NB4 (cell line): ENCODE measurements at places on chromosomes 3 and 15.

DNA sequence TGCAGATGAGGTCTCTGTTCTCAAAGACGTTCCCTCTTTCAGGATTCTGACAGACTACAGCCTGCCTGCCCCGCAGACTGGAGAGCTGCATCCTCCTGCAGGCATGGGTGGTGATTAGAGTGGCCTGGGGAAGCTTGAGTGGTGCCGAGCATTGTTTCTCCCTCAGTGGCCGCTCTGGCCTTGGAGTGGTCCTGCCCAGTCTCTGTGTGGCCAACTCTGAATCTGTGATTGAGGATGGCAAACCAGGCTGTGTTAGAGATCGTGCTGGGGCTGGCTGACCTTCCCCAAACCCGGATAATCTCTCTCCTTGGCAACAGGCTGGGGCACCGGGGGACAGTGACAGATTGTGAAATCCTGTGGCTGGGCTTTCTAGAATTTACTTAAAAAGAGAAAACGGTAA, 11.0 kb upstream of the ADCY5 start:
- peak; percentile 26 for DNase-seq

DNA sequence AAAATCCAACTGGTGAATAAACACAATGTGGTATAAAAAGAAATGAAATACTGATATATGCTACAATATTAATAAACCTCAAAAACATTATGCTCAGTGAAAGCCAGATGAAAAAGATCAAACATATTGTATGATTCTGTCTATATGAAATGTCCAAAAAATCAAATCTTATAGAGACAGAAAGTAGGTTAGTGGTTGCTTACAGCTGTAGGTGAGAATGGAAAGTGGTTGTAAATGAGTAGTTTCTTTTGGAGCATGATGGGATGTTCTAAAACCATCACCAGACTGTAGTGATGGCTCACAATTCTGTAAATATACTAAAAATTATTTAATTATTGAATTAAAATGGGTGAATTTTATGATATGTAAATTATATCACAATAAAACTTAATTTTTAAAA, 58.4 kb downstream of the SENP7 start:
- DNase-seq: no peak

- no peak for DNase-seq
These were observed 135.6 kb downstream of the KCNMB2 start for GRCh38 chr3:178671791-178672190.

DNA sequence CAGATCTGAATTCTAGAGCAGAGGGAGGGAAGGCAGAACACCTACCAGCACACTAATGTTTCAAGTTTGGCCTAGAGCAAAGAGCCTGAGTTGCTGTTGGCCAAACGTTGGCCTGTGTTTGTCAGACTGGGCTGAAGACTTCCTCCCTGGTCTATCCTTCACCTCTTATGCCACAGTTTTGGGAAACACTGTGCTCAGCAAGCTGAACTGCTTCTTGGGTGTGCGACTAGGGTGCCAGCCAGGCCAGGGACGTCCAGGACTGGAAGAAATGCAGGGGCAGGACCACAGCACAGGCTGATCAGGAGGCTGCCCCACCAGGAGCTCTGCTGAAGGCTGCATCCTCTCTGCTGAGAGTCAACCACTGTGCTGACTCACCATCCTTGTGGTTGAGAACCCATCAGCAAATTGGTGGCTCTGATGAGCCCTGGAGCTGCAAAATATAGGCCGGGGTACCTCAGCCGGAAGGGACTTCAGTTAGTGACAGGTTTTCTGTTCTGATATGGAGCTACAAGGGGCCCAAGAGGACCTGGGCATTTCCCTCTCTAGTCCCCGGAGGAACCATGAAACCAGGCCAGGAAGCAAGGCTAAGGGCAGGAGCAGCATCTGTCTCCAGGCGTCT, 131.6 kb upstream of the RASGRP1 start:
- peak; percentile 95 for DNase-seq

DNA sequence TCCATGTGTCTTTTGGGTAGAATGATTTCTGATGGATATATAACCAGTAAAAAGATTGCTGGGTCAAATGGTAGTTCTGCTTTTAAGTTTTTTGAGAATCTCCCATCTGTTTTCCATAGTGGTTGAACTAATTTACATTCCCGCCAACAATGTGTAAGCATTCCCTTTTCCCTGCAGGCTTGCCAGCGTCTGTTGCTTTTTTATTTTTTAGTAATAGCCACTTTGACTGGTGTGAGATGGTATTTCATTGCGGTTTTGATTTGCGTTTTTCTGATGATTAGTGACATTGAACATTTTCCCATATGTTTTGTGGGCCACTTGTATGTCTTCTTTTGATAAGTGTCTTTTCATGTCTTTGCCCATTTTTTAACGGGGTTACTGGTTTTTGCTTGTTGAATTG, 36.3 kb upstream of the MB21D2 start:
- DNase-seq: no peak

DNA sequence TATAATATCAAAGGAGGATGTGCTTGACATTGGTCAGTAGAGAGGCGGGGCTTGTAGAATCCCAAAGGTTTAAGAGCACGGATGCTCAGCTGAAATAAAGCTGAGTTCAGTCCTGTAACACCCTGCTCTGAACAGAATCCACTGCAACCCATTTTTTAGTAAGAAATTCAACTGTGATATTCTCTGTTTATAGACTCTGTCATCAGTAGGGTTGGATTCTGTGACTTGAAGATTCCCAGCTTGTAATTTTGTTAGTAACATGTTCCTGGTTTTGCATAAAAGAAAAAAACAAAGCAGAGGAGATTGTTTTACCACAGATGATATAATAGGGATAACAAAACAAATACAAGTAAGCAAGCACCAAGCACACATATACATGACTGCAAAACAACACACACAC, 324.6 kb upstream of the NR2F2 start:
- DNase-seq: no peak

DNA sequence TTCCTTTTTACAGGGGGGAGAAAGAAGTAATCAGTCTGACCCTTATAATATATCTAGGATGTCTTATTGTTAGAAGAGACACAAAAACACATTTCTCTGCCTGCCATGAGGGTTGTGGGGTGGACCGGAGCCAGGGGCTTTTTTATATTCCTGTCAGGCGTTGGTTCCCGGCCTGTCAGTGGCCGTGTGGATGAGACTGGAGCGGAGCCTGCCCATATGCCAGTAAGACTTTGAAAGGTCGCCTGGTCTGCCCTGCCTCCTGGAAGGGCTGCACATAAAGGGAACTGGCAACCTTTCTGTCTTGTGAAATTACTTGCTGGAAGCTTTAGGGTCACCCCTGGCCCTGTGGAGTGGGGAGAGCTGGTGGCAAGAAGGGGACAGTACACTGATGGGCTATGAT, 34.7 kb downstream of the MAP3K13 start:
- no peak for DNase-seq

DNA sequence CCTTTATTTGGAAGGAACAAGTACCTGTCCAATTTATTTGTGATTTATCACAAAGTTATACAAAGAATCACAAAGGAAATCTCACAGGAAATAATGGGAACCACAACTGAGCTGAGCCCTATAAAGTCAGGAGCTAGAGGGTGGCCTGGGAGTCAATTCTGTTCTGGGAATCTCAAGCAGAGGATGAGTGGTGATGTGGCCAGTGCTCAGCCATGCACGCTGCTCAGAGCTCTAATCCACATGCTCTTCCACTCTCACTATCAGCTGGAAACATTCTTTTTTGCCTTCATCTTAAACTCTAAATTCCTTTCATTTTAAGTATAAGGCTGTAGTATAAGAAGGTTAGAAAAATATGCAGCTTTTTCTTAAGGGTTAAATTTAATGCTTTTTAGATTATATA, 36.6 kb downstream of the UACA start:
- DNase-seq: no peak

GRCh38 chr3:33749546-33750210, 31.6 kb upstream of the CLASP2 start:
- DNase-seq: peak; percentile 82

- DNase-seq: no peak
These were observed 17.6 kb downstream of the FEZF2 start for GRCh38 chr3:62355703-62356102.

GRCh38 chr15:42650208-42651066, 75.0 kb downstream of the STARD9 start:
- DNase-seq: peak; percentile 80

GRCh38 chr3:124993466-124993865, 58.9 kb upstream of the MUC13 start:
- DNase-seq: no peak

- no peak for DNase-seq
These were observed 1396.5 kb downstream of the OTOL1 start for GRCh38 chr3:162892921-162893793.

- no peak for DNase-seq
These were observed 40.2 kb downstream of the SUCLG2 start for GRCh38 chr3:67614195-67614594.

DNA sequence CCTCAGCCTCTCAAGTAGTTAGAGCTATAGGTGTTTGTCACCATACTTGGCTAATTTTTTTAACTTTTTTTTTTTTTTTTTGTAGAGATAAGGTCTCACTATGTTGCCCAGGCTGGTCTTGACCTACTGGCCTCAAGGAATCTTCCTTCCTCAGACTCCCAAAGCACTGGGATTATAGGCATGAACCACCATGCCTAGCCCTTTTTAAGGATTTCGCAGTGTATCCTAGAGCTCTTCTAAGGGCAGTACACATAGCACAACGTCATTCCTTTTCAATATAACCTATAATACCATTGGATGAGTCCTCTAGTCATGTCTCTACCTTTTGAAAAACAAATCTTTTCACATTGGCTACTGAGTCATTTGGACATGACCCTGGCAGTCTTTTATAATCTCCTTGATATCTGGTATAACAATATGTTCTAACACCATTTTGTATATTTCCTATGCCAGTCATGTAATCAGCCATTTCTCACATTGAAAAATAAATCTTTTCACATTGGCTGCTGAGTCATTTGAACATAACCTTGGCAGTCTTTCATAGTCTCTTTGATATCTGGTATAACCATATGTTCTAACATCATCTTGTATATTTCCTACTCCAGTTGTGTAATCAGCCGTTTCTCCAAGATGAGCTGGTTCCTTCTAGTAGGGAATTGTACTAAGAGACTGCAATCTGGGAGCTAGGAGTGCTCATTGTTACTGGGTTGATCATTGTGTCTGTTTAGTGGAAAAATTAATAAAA, 944.7 kb downstream of the MCTP2 start:
- DNase-seq: no peak

GRCh38 chr3:104582092-104582491, 784.6 kb upstream of the ALCAM start:
- peak; percentile 1 for DNase-seq

- DNase-seq: no peak
These were observed 228.0 kb upstream of the LRRFIP2 start for GRCh38 chr3:37402351-37402750.

DNA sequence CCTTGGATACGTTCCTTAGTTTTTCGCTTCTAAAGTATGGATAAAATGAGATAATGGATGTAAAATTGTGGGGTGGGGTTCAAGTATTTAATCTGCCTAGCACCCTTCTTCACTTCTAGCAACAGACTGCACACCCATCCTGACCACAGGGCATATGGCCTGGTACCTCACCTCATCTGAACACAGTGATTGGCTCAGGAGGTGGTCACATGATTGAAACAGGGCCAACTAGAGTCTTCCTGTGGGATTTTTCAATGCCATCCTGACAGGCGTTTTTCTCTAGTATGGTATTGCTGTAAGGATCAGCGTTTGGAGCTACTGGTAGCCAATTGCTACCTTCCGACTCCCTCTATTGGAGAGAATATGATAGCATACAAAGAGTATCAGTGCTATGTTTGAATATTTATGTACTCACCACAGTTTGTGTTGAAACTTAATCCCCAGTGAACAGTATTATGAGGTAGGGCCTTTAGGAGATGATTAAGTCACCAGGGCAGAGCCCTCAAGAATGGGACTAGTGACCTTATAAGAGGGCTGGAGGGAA, 172.2 kb downstream of the PPM1L start:
- peak; percentile 12 for DNase-seq

DNA sequence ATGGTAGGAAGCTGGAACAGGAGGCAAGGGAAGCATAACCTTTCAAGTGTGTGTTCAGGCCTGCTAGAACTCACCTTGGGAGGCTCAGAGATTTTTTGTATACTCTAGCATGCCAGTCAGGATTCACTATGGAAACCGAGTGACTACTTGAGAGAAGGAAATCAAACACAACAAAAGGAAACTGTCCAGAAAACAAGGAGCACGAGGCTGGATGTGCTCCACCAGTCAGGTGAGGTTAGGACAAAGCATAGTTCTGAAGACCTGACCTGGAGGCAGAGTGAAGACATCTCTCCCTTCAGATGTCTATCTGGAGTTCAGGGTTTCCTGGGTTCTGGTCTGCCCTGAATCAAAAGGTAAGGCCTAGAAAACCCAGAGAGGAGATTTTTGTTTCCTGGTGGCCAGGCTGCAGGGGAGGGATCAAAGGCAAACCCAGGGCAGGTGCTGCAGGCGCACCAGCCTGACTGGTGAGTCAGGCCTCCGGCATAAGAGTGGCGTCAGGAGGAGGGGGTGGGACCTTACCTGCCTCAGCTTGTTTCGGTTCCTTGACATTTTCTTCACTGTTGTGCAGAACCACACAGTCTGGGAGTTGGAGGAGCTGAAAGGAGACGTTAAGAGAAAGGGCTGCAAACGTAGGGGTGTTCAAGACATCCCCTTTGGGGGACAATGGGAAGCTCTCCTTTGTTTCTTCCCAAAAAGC, 52.2 kb upstream of the OSBPL11 start:
- no peak for DNase-seq

DNA sequence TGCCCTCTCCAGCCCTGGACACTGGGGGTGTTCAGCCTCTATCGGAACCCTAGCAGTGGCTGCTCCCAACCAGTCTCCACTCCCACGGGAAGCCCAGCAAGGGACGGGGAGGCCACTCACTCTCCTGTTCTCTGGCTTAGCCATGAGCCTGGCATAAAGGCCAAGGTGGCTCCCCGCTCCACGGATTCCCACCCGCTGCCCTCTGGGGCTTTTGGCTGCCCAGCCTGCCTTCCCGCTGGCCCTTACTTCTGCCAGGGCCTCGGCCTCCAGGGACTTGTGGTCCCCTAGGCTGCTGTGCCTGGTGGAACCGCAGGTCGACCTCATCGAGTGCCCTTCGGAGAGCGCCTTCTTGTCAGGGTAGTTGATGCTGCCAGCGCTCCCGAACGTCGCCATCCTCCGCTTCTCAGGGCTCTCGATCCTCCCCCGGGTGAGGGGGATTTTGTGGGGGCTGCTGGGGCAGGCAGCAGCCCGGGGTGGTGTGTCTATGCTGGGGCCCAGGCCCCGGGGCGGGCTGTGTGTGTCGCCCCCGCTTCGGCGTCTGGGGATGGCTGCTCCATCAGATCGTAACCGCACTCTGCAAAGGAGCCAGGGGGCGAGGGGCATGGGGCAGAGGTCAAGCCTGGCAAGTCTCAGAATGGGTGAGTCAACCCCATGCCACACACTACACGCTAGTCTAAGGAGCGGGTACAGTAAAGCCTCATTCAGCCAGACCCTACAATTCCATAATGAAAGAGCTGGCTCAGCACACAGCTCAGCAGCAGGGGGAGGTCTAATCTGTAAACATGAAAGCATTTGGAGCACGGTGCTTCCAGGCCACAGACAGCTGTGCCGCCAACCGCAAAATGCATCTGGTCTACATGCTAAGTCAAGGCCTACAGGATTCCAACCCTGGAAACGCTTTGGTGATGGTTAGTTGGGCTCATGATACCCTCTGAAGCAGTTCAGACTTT, 27.3 kb upstream of the RAD18 start:
- DNase-seq: no peak

- peak; percentile 97 for DNase-seq
These were observed 16.4 kb downstream of the CHST13 start for GRCh38 chr3:126540342-126540849.
